ENCODE measurements at places on chromosomes 4 and X. TPM values are rescaled to one million over a fixed set of nuclear protein-coding genes. Genes with fewer than 3 reads are reported as not detected.
A peak's percentile ranks its signal among the peaks of the same experiment; 100 is the strongest.

VCX3B gene
- not detected for total RNA-seq

BANK1 gene
- 0.27 TPM for total RNA-seq

CENPE gene
- 2.8 TPM for total RNA-seq

DNA sequence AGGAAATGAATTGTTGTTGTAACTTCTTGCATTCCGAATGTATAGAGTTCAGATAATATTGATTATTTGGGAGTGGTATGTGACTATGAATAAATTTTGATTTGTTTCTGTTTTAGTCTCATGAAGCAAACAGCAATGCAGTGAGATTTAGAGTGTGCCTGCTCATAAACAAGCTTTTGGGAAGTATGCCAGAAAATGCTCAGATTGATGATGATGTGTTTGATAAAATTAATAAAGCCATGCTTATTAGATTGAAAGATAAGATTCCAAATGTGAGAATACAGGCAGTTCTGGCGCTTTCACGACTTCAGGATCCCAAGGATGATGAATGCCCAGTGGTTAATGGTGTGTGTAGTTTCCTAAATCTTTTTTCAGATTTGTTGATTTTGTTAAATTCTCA is 2.0 kb downstream of the NCAPG start:
- H3K36me3 ChIP-seq: no peaks in the 10 kb centered on the region
- H3K27ac ChIP-seq: no peak overlapping the region
- no peak overlapping the region for H3K4me3 ChIP-seq

GRCh38 chr4:164924670-164925238 is 47.8 kb downstream of the APELA start:
- H3K27me3 ChIP-seq: no peaks in the 10 kb centered on the region
- DNase-seq: no peak
- H3K36me3 ChIP-seq: no peaks in the 10 kb centered on the region
- H3K4me3 ChIP-seq: no peak overlapping the region
- no peak overlapping the region for H3K27ac ChIP-seq
- H3K4me1 ChIP-seq: no peaks in the 10 kb centered on the region

GRCh38 chr4:142272452-142272851 is 573.6 kb downstream of the INPP4B start:
- H3K4me1 ChIP-seq: no peaks in the 10 kb centered on the region
- H3K36me3 ChIP-seq: no peaks in the 10 kb centered on the region
- DNase-seq: no peak
- H3K4me3 ChIP-seq: no peak overlapping the region
- no peak overlapping the region for H3K27ac ChIP-seq

GRCh38 chr4:151940926-151941617 is 180.3 kb upstream of the GATB start:
- H3K4me1 ChIP-seq: no peaks in the 10 kb centered on the region
- no peak overlapping the region for H3K4me3 ChIP-seq
- no peak for DNase-seq
- H3K27me3 ChIP-seq: no peaks in the 10 kb centered on the region

GRCh38 chr4:99136329-99136728 is 7.8 kb downstream of the ADH4 start:
- H3K36me3 ChIP-seq: no peaks in the 10 kb centered on the region
- no peak overlapping the region for H3K4me3 ChIP-seq
- DNase-seq: no peak
- no peak overlapping the region for H3K27ac ChIP-seq

- H3K36me3 ChIP-seq: no peaks in the 10 kb centered on the region
- no peak overlapping the region for H3K4me3 ChIP-seq
- no peak for DNase-seq
- no peaks in the 10 kb centered on the region for H3K27me3 ChIP-seq
- H3K27ac ChIP-seq: no peak overlapping the region
Observed at GRCh38 chr4:19358015-19358414, 893.7 kb upstream of the SLIT2 start.

DNA sequence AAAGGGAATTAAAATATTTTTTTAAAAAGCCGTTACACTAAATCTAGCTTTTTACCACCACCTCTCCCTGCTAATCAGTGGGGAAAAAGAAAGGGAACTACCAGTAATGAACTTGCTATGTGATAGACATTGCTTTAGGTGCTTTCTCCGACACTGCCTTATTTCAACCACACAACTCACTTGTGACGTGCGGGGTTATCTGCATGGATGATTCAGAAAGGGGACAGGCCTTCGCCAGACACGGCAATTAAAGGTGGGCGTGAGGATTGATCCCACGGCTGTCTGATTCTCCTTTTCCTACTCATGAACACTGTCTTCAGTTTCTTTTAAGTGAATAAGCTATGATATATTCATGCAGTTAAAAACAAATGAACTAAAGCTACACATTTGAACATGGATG is 882 bp upstream of the CXCR3 start:
- no peak for DNase-seq
- no peaks in the 10 kb centered on the region for H3K36me3 ChIP-seq

- no peak for DNase-seq
- no peaks in the 10 kb centered on the region for H3K27me3 ChIP-seq
- H3K4me3 ChIP-seq: no peak overlapping the region
Observed at GRCh38 chr4:185286571-185286970, 77.2 kb downstream of the SNX25 start.

GRCh38 chr4:158374318-158374717 is 147.4 kb upstream of the RXFP1 start:
- no peaks in the 10 kb centered on the region for H3K36me3 ChIP-seq
- no peaks in the 10 kb centered on the region for H3K27me3 ChIP-seq
- no peak overlapping the region for H3K27ac ChIP-seq
- no peak overlapping the region for H3K4me3 ChIP-seq
- H3K4me1 ChIP-seq: no peaks in the 10 kb centered on the region
- DNase-seq: no peak

DNA sequence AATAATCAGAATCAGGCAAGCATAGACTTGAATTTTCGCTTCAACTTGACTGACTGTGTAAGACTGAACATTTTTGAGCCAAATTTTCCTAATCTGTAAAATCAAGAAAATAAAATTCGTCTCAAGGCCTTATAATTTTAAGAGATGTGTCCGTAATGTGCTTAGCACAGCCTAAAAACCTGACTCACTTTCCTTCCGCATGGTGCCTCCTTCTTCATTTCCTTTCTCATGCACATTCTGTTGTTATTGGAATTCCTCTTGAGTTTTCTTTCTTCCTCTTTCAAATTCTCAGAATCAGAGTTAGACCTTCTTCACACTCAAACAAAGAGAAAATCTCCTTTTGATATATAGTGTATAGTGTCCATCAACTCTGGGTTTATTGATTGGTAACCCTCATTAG is 208.9 kb upstream of the SLIT2 start:
- no peak for DNase-seq
- H3K4me1 ChIP-seq: no peaks in the 10 kb centered on the region
- H3K27ac ChIP-seq: no peak overlapping the region
- no peaks in the 10 kb centered on the region for H3K27me3 ChIP-seq
- no peak overlapping the region for H3K4me3 ChIP-seq

- H3K27ac ChIP-seq: no peak overlapping the region
- no peak overlapping the region for H3K4me3 ChIP-seq
- H3K36me3 ChIP-seq: no peaks in the 10 kb centered on the region
- no peaks in the 10 kb centered on the region for H3K27me3 ChIP-seq
Observed at GRCh38 chrX:156000361-156000926, 2.9 kb downstream of the IL9R start.

DNA sequence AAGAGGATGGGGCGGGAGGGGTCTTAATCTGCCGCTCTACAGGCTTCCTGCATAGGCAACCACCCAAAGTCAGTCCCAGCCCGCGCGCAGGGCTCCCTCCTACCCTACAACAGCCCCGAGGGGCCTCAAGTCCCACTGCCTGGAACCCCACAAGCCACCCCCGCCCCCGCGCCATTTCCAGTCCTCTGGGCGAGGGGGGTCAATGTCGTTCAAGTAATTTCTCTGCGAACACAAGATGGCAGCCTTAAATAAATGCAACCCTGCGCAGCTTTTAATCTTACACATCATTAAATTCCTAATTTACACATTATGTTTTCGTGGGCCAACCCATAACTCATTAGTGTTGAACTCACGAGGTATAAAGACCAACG is 92.9 kb downstream of the BCOR start:
- no peak for DNase-seq
- peaks cover 12% of the 10 kb centered on the region for H3K4me1 ChIP-seq
- no peaks in the 10 kb centered on the region for H3K36me3 ChIP-seq
- H3K27me3 ChIP-seq: no peaks in the 10 kb centered on the region
- peak overlapping the region; percentile 36 for H3K4me3 ChIP-seq

GRCh38 chr4:25069014-25069413 is 38.3 kb upstream of the LGI2 start:
- H3K36me3 ChIP-seq: no peaks in the 10 kb centered on the region
- H3K4me1 ChIP-seq: no peaks in the 10 kb centered on the region
- no peak for DNase-seq
- no peak overlapping the region for H3K4me3 ChIP-seq

Data from transverse colon (tissue), 4 donors.